SK-N-SH (cell line): ENCODE measurements at places on chromosomes 3 and 15.
A peak's percentile ranks its signal among the peaks of the same experiment; 100 is the strongest.

- no peak for DNase-seq
Observed at GRCh38 chr3:127063916-127064315, 81.0 kb downstream of the PLXNA1 start.

- DNase-seq = no peak
Observed at GRCh38 chr3:197858598-197858997, 67.5 kb downstream of the LRCH3 start.

DNA sequence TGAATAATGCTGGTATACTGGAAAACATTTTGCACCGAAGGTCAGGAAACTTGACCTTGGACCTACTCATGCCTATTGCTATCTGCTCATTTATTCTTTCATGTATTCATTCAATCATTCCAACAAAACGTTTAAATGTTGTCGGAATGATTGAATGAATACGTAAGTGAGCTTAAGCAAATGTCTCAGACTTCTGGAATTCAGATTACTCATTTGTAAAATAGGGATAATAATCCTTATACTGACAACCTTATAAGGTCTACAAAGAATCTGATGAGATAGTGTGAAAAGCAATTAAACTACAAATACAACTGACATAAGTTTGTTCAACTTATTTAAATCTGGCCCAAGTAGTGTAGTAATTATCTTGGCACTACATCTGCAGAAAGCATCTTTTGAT, 288.7 kb downstream of the WDR72 start:
- DNase-seq = no peak

GRCh38 chr3:66073464-66074141, 34.9 kb upstream of the MAGI1 start:
- no peak for DNase-seq

- peak; percentile 71 for DNase-seq
Observed at GRCh38 chr3:65732051-65732935, 306.4 kb downstream of the MAGI1 start.

GRCh38 chr3:114609973-114610630, 316.3 kb downstream of the TIGIT start:
- no peak for DNase-seq

DNA sequence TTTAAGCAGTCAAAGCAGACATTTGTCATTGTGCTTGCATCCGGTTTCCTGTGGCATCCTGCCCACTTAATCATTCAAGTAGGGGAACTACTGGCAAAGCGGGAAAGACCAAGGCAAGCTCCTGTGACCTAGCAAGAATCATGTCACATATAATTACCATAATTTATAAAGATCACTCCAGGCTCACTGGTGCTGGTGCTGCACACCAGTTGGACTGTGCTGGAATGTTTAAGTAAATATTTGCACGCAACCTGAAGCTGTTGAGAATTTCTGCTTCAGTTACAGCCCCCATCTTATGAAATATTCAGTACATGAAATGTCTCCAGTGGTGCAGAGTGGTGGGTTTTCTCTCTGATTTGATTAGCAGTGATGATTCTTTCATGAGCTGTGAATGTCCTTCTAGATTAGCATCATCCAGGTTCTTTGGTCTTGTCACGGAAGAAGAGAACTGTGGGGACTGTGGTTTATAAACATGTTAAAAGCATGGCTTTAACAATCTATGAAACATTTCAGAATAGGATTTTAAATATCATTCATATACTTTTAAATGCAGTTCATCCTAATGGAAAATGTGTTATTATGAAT, 621.3 kb upstream of the EPHA6 start:
- DNase-seq = no peak
